Chondrocyte (in vitro differentiated cells): ENCODE measurements at places on chromosomes 11 and 22. TPM values are rescaled to one million over a fixed set of nuclear protein-coding genes. Genes with fewer than 3 reads are reported as not detected.

- no peak for DNase-seq
Observed at GRCh38 chr22:48268771-48269552, 1506.5 kb downstream of the TBC1D22A start.

GRCh38 chr11:8307601-8308000 is 43.9 kb upstream of the LMO1 start:
- DNase-seq = no peak

TRPM5 gene
- total RNA-seq = not detected in 3 replicates

DNA sequence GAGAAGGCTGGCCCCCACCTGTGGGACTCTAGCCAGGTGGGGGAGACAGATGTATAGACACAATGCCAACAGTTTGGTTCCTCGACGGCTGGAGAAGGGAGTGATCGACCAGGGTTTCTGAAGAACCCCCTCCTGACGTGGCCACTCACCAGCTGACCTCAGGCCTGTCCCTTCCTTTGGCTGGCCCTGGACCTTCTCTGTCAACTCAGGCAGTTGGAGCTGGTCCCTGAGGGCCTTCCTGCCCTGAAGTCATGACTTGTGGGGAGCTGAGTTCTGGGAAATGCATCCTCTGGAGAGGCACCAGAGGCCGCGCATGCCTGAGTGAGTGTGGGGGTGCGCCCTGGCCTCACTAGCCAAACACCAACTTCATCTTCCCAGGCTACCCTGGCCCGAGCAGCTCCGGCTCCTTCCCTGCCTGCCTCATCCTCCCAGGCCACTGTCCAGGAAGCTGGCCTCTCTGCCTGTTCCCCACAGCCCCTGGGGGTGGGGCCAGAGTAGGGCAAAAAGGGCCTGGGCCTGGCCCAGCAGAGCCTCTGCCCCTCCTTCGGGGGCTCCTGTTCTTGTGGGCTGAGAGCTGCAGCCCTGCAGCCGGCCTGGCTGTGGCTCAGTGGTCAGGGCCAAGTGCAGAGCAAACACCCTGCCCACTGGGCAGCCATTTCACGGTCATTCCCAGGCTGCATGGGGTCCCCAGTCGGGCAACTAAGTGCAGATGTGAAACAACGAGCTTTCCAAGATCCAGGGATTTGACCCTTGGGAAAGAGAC is 23.6 kb downstream of the TXN2 start:
- DNase-seq = no peak

- no peak for DNase-seq
Observed at GRCh38 chr11:117026593-117027330, 71.5 kb downstream of the SIK3 start.

OR11H1 gene
- total RNA-seq = not detected in 3 replicates

- no peak for DNase-seq
Observed at GRCh38 chr11:57539342-57539741, 1.9 kb downstream of the SMTNL1 start.

- no peak for DNase-seq
Observed at GRCh38 chr11:45185228-45185729, 38.8 kb downstream of the PRDM11 start.

HSPA8 gene
- 1,112 to 1,153 TPM (median 1,138 TPM) in 3 replicates for total RNA-seq

DNA sequence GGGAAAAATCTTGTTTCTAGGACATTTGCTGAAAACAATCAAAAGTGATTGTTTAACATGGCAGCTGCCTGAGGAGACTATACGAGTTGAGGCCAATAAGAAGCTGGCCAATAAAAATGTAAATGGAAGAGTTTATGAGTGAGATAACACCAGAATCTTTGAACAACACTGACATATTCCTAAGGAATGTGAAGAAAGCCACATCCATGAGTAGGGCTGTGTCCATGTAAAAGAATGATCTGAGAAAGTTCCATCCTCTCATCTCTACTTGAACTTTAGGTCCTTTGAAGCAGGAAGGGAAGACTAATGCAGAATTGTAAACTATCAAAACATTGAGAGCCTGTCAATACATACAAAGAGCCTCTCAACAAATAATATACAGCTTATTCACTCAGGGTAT is 6.9 kb upstream of the CHORDC1 start:
- DNase-seq = no peak

GRCh38 chr11:85052636-85053035 is 574.5 kb downstream of the DLG2 start:
- no peak for DNase-seq

DNA sequence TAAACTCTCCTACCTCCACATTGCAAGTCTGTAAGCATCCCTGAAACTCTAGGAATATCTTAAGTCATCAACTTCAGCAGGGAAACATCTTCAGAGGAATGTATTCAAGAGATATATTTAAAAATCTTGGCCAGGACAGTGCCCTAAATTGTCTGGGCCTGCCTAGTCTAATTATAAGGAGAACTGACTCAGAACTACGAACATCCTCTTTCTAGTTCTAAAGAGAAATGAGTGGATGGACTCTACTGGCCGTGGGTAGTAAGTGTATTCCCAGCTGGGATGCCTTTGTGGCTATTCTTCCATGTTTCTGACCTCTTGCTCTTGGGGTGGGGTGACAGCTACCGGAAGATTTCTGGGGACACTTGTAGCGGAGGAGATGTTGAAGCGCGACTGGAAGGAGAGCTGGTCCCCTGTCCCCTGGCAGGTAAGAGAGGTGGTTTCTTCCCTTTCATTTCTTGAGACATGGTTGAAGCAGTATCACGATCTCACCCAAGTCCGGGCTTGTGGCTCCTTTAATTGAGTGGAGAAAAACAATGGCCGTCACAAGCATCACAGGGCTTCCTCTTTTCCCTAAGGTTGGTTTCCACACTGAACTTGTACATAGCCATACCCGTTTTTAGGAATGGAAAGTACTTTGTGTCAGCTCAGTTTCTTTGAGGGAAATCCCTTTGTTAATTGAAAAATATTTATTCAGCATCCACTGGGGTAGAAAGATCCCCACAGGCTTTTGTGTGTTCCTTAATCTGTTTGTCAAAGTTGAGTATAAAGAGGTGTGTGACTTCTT is 97.7 kb upstream of the SORL1-AS1 start:
- no peak for DNase-seq

OR5A1 gene
- total RNA-seq = not detected in 3 replicates

DNA sequence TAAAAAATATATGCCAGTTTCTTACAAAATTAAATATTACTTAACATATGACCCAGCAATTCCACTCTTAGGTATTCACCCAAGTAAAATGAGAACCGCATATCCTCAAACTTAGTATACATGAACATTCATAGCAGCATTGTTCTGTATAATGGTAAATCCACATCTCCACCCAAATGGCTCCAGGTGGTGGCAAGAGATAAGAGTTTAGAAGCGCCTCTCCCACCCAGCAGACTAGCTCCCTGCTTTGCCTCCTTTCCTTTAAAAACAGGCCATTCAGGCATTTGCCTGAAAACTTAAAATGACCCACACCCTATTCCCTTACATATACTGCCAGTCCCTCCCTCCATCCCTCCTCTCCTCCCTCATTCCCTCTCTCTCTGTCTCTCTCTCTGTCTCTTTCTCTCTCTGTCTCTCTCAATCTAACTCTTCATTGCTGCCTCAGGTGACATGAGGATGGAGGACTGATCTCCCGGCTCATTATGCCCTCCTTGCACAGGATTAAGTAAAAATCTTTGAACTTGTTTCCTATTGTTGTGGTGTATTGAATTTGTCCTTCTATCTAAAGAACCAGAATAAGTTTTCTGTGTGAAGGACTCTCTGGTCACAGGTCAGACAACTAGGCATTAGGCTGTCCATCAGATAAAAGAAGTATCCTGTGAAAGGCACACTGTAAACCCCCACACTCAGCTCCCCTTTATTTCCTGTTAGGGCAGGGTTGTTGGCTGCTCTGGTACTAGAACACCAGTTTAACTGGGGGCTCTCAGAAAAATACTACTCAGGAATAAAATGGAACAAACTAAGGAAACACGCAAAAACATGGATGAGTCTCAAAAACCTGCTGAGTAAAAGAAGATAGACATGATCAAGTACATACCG is 48.3 kb downstream of the RRP8 start:
- DNase-seq = no peak

CAPN5 gene
- 11.9 to 16.7 TPM (median 13.6 TPM) in 3 replicates for total RNA-seq

DNA sequence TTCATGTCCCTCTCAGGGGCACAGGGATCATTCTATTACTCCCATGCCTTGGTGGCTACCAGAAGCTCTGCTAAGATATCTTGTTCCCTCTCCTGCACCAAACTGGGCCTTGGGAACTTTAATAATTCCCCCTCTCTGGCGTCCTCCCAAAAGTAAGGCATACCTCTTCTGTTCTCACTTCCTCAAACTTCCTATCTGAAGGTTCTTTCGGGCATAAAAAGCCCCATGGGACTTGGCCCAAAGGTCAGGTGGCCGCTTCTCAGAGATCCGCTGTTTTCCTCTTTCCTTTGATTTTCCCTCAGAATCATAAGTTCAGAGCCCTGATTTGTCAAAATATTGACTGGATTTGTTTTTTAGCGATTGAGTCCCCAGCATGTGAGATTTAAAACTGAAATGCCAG is 13.0 kb downstream of the POLD3 start:
- DNase-seq = no peak

ST14 gene
- total RNA-seq = 0.10 TPM in 2 of 3 replicates, not detected in the other

SOX6 gene
- total RNA-seq = 27.2 to 46.1 TPM (median 29.9 TPM) in 3 replicates

DNA sequence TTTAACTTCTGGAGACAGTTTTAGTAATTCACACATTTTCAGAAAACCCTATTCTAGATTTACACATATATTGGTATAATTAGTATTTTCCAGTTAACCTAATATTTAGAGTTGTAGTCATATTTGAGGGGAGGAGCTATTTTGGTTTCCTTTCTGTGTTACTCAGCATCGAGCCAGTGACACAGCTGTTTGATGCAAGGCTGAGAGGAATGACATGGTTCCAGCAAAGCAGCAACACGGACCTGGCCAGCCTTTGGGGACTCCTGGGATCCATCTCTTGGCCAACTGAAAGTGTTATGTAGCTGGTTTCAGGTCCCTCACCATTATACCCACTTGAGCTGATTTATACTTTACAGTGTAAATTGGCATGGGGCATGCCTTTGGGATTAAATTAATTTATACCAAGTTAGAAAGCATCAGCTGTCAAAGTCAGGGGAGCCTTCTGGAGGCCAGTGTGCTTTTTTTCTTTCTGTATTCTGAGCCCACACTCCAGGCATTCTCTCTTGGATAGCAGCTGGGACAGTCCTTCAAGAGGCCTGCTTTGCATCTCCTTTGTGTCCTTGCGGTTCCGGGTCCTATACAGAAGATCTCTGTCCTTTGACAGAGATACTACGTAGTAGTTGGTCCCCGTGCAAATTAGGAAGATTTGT is 91.3 kb upstream of the SLC25A18 start:
- DNase-seq = no peak

DNA sequence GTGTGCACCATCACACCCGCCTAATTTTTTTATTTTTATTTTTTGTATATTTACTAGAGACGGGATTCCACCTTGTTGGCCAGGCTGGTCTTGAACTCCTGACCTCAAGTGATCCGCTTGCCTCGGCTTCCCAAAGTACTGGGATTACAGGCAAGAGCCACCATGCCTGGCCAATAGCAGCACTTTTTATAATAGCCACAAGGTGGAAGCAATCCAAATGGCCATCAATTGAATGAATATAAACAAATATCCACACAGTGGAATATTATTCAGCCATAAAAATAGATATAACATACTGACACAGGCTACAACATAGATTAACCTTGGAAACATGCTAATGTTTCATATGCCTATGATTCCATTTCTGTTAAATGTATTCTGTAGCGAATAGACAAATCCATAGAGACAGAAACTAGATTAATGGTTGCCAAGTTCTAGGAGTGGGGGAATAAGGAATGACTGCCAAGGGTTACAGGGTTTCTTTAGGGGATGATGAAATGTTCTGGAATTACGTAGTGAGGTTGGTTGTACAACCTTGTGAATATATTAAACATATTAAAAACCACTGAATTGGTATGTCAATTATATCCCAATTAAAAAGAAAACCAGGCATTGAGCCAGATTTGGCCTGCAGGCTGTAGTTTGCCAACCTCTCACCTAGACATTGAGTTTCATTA is 4.8 kb downstream of the VPS51 start:
- no peak for DNase-seq

GRCh38 chr11:44681698-44682097 is 45.1 kb upstream of the TSPAN18 start:
- no peak for DNase-seq

DNA sequence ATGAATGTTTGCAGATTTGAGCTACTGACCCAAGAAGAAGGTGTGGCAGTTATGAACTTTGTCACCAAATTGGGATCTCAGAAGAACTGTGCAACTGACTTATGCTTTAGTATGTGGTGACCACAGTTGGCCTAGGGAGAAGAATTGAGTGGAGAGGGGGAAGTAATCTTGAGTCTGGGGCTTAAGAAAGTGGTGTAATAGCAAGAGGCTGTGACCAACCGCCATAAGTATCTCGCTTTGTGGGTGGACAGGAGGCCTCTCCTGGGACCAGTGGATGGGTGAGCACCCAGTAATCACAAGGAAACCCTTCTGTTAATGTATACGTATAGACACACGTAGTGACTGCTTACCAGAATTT is 12.7 kb upstream of the IL10RA start:
- no peak for DNase-seq

DNA sequence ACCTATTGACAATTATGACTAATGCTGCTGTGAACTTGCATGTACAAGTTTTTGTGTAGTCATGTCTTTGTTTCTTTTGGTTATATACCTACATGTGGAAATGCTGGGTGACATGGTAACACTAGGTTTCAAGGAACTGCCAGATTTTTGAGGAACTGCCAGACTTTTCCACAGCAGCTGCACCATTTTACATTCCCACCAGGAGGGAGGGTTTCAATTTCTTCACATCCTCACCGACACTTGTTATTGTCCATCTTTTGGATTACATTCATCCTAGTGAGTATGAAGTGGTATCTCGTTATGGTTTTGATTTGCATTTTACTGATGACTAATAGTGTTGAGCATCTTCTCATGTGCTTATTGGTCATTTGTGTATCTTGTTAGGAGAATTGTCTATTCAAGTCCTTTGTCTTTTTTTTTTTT is 13.3 kb downstream of the CLDN5 start:
- no peak for DNase-seq

DNA sequence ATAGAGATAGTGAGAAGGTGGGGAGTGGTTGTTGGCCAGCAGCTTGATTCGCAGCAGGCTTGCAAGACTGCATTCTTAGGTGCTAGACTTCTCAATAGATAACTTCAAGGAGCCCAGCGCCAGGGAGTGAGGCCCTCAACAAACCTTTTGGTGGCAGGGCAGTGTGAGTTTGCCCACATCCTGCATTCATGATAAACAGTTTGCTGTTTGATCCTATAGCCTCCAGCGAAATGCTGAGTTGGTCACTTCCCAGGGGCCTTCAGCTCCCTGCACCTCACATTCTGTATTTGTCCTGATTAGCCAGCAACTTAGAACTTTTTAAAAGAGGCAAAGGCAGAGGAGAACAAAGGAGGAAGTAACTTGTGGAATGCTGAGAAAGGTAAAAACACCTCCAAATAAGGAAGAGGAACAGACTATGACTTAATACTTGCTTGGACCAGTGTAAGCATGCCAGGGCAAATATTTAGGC is 25.1 kb downstream of the OR10A6 start:
- no peak for DNase-seq

DNA sequence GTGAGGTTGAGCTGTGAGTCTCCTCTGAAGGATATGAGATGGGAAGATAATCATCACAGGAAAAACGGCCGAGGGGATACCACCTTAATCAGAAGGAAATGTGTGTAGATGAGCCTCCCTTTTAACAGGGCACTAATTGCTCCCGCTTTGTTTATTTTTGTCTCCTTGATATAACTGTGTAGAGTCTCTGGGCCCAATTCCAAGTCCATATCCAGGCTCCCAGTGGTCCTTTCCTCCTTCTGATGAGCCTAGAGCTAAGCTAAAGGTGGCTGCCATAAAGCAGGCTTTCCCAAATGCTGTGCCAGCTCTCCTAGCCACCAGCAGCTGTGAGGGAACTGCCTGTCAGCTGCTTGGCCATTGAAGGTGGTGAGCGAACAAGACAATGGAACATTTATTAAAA is 17.1 kb upstream of the CCDC90B start:
- DNase-seq = no peak

USP2 gene
- 2.1 to 4.1 TPM (median 3.6 TPM) in 3 replicates for total RNA-seq

OR10D3 gene
- total RNA-seq = not detected in 3 replicates

MYBPC3 gene
- total RNA-seq = not detected in 3 replicates

MIOX gene
- 0.99 to 1.6 TPM in 2 of 3 replicates, not detected in the other for total RNA-seq
